Activated CD8-positive, alpha-beta memory T cell treated with anti-CD3 and anti-CD28 coated beads for 48 hours (primary cell): ENCODE measurements at places on chromosomes 7 and 10.

DNA sequence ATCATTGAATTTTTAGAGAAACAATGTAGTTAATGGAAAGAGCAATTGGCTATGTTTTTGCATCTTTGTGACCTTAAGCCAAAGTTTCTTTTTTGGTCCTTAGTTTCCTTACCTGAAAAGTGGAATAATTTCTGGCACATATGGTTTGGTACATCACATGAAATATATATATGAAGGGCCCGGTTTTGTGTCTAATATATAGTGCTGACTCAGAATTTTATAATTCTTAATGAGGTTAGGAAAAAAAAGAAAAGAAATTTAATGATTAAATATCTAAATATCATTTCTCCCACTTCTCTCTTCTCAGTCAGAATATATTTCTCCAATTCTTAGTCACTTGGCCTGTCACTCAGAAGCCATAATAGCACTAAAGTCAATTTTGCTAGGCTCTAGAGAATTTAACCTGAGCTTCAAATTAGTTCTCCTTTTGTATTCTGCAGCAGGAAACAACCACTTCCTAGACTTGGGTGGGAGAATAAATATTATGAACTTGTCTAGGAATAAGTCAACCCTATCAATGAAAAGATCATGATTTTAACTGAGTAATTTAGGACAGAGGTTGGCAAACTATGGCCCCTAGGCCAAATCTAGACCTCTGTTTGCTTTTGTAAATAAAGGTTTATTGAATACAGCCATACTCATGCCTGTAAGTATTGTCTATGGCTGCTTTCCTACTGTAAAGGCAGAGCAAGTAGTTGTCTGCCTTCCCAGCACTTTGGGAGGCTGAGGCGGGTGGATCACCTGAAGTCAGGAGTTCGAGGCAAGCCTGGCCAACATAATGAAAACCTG is 34.6 kb downstream of the PPP1R9A start:
- DNase-seq = no peak

- no peak for DNase-seq
Observed at GRCh38 chr7:1059200-1060091, 15.1 kb downstream of the GPR146 start.

DNA sequence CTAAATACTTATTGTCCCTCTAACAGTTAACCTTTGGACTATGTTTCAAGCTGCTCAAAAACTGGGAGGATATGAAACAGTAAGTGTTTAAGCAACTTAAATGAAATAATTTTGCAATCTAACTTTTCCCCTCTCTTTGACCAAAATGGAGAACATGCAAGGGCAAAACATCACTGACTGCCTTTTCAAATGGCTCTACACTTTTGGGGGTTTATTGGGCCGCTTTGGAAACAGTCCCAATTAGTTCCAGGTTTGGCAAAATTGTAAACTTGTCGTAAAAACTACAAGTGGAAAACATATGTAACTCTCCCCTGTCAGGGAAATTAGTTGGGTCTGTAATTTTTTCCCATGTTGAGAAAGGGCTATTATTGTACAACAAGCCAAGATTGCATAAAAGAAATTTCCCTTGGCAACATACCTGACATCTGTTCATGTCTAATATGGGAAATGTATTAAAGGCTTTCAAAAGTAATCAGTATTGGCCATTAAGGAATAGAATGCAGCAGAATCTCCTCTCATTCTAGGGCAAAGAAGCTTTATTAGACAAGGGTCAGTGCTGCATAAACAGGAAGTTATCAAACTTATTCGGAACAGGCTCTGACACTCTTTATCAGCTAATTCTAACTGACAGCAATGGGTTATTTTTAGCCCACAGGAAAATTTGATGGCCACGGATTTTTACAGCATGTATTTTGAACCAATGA is 157.9 kb downstream of the ARID5B start:
- DNase-seq = no peak

GRCh38 chr7:80941208-80941758 is 22.4 kb upstream of the SEMA3C start:
- DNase-seq = no peak

- no peak for DNase-seq
Observed at GRCh38 chr10:43861966-43862751, 213.5 kb upstream of the ZNF32 start.

DNA sequence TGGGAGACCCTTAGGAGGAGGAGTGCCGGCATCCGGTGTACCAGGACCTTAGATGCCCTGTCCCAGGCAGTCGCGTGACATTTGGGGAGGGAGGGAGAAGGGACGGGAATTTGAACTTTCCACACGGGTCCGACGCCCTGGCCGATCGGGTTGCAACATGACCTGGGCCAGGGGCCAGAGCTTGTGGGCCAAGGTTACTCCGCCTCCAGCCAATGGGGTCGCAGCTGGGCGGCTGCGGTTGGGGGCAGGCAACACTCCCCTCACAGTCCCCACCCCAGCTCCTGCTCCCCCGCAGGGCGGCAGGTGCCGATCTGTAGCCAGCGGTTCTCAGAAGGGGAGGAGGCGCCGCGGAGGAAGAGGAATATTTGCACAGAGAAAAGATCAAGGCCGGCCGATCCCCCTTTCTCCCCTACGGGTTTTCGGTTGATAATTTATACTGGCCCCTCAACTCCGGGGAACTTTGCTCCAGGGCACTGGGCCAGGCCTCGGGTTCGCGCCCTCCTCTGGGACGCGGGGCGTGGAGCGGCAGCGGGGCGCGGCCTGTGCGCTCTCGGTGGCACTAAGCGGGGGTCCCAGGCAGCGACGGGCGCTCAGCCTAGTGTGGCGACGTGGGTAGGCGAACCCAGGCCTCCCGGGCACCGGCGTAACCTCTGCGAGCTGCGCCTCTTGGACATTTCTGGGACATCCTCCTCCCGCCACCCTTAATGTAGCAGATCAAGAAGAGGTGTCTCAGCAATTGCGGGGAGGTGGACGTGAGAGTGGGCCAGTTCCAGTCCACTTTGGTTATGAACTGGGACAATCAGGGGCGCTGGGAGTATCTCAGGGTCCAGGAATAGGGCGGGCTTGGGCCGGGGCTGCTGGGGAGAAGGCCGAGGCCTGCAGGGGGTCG is 1.2 kb downstream of the MLXIPL start:
- DNase-seq = no peak

- no peak for DNase-seq
Observed at GRCh38 chr7:155405399-155406318, 52.3 kb upstream of the EN2 start.

DNA sequence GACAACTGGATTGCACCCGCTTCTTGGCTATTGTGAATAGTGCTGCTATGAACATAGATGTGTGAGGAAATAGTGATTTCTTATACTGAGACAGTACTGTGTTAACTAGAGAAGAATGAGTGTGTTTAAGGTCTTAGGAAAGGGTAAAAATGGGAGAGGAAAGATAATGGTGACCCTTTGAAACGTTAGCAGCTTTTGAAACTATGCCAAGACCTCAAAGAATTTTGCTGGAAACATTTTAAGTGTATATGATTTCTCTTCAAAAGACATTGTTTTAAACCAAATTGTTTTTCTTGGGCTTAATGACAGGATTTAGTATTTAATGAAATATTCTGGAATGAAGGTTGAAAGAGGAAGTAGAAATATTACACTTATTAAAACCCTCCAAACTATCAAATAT is 100.8 kb upstream of the ARHGAP21 start:
- DNase-seq = no peak

DNA sequence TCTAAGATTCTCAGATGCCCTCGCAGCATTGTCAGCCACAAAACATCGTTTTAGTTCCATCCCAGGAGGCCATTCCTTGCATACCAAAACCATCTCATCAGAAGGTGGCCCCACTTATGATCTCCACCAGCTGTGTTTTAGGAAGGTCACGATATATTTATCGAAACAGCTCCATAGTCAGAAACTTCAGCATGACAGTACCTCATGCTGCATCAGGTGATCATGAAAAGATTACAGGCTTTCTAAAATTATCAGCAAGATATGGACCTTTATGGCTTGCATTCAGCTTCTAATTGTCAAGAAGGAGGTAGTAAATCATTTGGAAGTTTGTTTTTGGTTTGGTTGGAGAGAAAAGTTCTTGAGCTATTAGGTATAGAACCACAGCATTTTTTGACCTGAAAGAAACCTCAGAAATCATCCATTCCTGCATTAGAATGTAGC is 20.0 kb downstream of the JAZF1 start:
- no peak for DNase-seq

DNA sequence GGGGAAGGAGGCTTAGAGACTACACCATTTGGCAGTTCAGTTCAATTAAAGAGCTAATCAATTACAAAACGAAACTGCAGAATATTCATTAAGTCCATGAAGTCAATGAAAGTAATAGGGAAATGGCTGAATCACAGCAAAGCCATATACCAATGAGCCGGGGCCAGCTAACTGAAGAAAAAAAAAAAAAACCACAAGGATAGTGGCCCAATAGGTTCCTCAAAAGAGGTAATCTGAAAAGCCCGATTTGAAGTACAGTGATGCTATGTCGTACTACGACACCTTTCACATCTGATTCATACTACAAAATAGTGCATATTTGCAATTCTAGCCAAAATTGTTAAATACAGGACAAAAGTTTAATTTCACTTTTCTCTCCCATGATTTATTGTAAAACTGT is 2.5 kb downstream of the ARHGAP12 start:
- DNase-seq = no peak

GRCh38 chr7:44466300-44467216 is 23.9 kb downstream of the NUDCD3 start:
- DNase-seq = no peak

DNA sequence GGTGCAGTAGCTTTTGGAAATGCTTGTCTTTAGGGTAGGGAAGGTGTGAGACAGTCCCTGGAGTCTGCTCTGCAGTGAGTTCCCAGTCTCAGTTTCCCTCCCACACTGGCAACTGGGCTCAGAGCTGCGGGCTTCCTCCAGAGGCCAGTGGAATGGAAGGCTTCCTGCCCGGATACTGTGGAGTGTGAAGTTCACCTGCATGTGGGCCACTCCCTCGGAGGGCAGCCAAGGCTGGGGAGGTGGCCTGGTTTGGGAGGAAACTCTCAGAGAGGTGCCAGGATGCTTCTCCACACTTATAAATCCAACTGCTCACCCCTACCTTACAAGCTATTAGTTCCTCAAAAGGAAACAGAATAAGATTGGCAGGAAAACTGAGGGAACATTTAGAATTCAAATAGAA is 18.1 kb upstream of the UBE2H start:
- no peak for DNase-seq

- DNase-seq = no peak
Observed at GRCh38 chr7:134903073-134903790, 83.1 kb upstream of the AGBL3 start.

DNA sequence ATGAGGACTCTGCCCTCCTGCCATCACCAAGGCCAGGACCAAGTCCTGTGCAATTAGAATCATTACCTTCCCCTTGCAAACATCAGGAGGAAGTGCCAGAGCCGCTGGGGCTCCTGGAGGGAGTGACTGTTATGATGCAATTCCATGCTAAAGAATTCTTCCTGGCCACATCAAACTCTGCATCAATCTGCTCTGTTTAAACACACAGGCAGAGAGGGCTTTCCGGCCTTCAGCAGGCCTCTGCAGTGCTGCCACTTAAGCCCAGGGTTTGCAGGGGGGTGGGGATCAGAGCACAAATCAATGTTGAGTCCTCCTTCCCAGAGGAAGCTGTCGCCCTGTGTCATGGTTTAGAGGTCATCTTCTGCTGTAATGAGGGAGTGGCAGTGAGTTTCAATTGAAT is 58.1 kb downstream of the CTBP2 start:
- no peak for DNase-seq

DNA sequence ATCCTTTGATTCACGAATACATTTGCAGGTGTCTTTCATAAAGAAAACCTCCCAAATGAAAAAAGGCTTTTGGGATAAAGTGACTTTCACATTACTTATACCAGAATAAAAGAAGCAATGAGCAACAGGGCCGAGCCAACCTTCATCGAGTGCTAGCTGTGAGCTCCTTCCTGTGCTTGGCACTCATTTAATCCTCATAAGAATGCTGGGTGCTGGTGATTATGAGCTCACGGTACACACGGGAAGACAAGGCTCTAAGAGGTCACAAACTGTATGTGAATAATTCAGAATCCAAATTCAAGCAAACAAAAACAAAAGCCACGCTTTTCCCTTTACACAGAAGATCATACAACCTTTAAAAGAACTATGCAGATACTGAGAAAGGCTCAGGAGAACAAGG is 156.2 kb downstream of the COBL start:
- no peak for DNase-seq

- DNase-seq = peak; percentile 28
Observed at GRCh38 chr10:86711513-86712316, 43.4 kb downstream of the LDB3 start.

DNA sequence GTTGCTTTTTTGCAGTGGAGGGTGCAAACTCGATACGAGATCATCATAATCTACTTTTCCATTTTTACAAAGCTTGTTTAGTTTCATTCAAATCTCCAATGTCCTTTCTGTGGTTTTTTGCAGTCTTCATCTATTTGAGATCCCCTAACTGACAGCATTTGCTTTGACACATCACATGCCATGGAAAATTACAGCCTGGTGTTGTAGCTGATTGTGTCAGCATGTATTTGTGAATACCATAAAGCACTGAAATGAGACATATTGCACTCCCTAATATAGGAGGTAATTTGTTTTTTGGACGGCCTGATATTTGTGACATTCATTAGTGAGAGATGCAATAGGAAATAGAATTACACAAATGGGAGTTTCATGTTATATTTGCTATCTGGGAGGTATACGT is 620.8 kb downstream of the KCNMA1 start:
- DNase-seq = no peak

DNA sequence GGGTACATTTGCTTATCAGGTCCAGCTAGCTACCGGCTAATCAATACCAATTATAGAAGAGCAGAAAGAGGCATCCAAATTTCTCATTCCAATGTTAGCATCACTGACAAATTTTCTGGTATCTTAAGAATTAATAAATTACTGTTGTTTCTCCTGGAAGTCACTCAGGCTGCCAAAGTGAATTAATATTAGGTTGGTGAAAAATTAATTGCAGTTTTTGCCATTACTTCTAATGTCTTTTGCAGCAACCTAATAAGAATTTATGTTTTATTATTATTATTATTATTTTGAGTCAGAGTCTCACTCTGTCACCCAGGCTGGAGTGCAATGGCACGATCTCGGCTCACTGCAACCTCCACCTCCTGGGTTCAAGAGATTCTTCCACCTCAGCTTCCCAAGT is 979.9 kb downstream of the TYW1 start:
- DNase-seq = no peak

DNA sequence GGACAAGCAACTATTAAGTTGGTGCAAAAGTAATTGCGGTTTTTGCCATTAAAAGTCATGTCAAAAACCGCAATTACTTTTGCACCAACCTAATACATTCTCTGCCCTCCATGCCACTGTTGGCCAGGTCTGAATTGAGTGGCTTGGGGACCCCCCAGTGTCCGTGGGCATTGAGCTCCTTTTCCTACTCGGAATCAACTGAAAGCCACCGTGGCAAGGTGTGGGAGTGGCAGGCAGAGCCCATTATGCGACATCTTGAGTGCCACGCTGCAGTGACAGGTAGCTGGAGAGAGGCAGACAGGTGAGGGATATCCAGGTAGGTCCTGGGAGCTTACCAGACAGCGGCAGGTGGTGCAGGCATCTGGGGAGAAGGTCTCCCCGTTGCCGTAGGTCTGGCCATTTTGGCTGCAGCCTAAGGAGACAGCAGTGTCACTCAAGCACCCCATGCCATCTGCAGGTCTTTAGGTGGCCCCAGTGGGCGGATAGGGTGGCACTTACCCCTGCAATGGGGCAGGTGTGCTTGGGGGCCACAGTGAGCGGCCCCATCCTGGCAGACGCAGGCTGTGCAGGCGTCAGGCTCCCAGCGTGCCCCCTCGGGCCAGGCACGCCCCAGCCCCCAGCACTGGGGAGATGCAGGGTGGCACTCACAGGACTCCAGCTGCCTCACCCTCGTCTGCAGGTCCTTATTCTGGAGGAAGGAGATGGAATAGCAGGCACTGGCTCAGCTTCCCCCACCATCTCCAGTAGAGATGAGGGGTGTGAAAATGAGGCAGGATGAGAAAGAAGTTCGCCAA is 3.5 kb downstream of the KCP start:
- no peak for DNase-seq
